ENCODE measurements at places on chromosomes 5 and 9. TPM values are rescaled to one million over a fixed set of nuclear protein-coding genes. Genes with fewer than 3 reads are reported as not detected.

Gene TEX10
- total RNA-seq = 27.5 TPM

DNA sequence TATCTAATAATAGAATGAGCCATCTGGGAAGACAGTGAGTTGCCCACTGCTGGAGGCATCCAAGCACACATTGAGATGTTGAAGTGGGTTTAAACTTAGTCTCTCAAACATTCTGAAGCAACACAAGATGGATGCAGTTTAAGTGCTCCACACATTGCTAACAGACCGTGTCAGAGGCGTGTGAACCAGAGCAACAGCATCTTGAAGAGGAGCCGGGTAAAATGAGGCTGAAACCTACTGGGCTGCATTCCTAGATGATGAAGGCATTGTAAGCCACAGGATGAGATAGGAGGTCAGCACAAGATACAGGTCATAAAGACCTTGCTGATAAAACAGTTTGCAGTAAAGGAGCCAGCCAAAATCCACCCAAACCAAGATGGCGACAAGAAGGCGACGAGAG, 73.5 kb upstream of the TMEM215 start:
- no peak for DNase-seq
- no peak overlapping the region for H3K27ac ChIP-seq
- H3K4me1 ChIP-seq = no peaks in the 10 kb centered on the region
- peaks cover 10% of the 10 kb centered on the region for H3K27me3 ChIP-seq
- no peak overlapping the region for H3K4me3 ChIP-seq

DNA sequence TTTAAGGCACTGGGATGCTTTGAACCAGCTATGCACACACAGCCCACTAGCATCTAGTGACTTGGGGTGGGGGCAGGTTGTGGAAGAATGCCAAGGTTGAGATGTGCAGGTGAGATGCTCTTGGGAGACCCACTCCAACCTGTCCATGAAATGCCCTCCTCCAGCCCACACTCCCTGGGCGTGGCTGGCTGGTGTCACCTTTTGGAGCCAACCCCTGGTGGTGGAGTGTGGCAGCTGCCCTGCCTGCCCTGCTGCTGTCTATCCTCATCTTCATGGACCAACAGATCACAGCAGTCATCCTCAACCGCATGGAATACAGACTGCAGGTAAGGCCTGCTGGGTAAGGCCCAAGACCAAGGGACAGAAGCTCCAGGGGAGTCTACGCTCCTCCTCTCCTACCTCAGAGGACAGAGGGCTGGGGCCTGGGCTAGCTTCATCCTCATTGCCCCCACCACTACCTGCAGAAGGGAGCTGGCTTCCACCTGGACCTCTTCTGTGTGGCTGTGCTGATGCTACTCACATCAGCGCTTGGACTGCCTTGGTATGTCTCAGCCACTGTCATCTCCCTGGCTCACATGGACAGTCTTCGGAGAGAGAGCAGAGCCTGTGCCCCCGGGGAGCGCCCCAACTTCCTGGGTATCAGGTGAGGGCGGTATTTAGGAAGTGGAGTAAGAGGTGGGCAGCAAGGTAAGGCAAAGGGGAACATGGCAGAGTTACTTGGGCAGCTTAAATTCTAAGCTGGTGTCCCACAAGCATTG, 7.4 kb downstream of the SLC4A9 start:
- no peak overlapping the region for H3K27ac ChIP-seq
- no peaks in the 10 kb centered on the region for H3K27me3 ChIP-seq
- H3K4me3 ChIP-seq = no peak overlapping the region

GRCh38 chr5:9428272-9428671, 117.6 kb downstream of the SEMA5A start:
- DNase-seq = no peak
- H3K4me1 ChIP-seq = no peaks in the 10 kb centered on the region
- no peak overlapping the region for H3K4me3 ChIP-seq
- no peaks in the 10 kb centered on the region for H3K36me3 ChIP-seq

DNA sequence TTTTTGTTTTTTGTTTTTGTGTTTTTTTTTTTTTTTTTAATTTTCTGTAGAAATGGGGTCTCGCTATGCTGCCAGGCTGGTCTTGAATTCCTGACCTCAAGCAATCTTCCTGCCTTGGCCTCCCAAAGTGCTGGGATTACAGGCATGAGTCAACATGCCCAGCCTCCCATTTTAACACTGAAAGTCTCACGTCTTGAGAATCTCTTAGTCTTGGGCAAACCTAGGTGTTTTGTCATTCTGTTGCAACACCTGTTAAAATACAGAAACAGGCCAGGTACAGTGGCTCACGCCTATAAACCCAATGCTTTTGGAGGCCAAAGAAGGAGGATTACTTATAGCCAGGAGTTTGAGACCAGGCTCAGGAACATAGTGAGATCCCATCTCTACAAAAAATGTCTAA, 599.0 kb downstream of the TLR4 start:
- no peak overlapping the region for H3K27ac ChIP-seq
- no peaks in the 10 kb centered on the region for H3K4me1 ChIP-seq
- no peaks in the 10 kb centered on the region for H3K36me3 ChIP-seq
- no peak overlapping the region for H3K4me3 ChIP-seq
- no peak for DNase-seq
- H3K27me3 ChIP-seq = no peaks in the 10 kb centered on the region
